Femur (tissue), 1 donor: ENCODE measurements at places on chromosomes 2 and 18.
A peak's percentile ranks its signal among the peaks of the same experiment; 100 is the strongest.

GRCh38 chr18:34592961-34593382, 117.1 kb upstream of the DTNA start:
- peak; percentile 79 for DNase-seq

- no peak for DNase-seq
Observed at GRCh38 chr2:161312996-161313395, 4.8 kb downstream of the PSMD14 start.

DNA sequence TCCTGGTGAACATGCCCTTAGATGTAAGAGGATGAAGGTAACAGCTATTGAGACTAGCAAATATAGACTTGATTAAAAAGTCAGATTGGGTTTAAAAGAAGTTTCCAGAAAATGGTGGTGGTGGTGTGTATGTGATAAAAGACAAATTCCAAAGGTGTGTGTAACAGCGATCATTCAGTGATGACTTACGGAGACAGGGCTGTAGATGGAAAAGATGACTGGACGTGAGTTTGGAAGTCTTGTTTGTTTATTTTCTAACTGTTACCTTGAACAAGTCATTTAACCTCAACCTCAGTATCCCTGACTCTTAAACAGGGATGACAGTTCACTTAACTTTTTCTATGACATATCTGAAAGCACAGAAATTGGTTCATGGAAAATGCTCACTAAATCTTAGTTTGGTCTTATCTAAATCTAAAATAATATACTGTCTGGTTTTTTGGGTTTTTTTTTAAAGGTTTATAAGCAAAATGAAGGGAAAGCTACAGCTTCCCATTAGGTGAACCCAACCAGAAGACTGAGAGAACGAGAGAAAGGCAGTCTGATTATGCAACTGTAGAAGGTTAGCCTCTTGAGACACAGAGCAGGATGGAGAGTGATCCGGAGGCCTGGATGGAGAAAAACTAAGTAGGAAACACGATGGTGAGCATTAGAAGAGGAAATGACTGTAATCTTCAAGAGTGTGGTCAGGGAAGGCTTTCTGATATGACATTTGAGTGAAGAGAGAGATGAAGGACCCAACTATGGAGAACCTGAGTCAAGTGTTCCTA, 71.9 kb downstream of the TCF4 start:
- no peak for DNase-seq

GRCh38 chr2:44192646-44193045, 24.0 kb downstream of the PPM1B start:
- no peak for DNase-seq

DNA sequence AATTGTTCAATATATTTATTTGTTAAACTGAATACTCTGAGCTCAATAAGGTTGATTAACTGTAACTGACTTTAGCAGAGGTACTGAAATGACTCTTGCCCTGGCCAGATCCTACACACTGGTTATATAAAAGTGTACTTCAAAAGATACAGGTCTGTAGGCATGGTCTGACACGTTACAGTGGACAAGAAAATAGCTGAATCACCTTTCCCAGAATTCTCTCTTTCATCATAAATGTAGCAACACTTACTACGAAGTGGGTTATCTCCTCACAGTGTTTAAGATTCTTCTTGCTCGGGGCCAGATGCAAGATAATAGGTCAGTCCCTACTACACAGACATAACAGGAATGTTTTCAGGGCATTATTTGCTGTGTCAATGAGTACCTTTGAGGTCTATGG, 107.0 kb upstream of the ZC3H15 start:
- DNase-seq = no peak
